ENCODE measurements at places on chromosomes 16 and 17.

DNA sequence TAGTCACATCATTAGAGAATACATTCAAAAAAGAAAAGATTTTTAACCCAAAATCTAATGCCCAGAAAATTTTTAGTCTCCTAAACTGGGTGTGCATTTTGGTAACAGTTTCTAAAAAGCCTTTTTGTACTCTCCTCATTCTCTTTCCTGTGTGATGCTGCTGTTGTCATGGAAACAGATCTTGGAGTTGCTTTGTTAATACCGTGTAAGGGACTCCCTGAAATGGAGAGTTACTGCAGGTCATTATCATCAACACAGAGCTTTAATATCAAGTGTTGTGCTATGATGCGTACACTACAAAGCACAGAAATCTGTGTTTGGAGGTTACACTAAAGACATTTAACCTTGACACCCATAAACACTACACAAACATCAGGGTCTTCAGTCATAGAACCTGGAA is 216.3 kb downstream of the PRKCA start:
- no peak for DNase-seq

DNA sequence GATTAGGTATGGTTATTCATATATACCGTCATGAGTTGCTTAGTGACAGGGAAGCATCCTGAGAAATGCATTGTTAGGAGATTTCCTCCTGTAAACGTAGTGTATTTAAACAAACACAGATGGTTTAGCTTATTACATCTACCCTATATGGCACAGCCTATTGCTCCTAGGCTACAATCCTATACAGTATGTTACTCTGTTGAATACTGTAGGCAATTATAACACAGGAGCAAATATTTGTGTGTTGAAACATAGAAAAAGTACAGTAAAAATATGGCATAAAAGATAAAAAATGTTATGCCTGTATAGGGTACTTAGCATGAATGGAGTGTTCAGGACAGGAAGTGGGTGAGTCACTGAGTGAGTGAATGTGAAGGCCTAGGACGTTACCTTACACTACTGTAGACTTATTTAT is 157.7 kb downstream of the CDH11 start:
- DNase-seq, result no peak

- no peak for DNase-seq
Measured at GRCh38 chr16:87484487-87485331, 8.1 kb downstream of the ZCCHC14 start.

DNA sequence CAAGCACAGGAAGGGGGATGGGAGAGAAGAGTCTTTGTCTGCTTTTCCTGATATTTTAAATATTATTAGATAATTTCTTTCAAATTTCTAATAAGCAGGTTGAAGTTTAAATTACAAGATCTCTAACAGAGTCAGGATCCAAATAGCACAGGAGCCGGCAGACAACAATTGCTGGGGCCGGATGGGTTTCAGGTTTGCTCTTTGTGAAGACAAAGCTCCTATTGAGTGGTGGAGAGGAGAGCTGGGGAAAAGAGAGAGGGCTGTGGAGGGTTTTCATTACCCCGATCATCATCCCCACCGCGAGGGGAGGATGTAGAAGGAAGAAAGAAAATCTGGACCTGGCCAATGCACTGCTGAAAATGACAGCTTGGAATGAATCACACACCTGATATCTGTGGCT is 197.3 kb downstream of the SOX9 start:
- DNase-seq, result no peak

DNA sequence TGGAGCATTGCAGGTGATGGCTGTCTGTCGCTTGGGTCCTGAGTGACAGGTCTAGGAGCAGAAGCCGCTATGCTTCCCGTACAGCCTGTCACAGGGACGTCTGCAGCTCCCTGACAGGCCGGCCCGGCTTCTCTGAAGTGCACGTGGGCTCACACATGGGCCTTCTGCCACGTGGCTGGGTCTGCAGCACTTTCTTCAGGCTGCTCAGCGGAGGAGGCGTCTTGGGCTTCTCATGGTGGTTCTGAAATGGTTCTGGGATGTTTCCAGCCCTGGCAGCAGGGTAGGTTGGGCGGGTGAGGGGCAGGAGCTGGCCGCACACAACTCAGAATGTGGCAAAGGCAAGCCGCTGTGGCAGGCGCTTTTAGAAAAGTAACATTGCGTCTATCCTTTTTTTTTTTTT is 80.3 kb upstream of the ZNF750 start:
- no peak for DNase-seq

- DNase-seq, result no peak
Measured at GRCh38 chr17:61196302-61196704, 203.3 kb upstream of the TBX2 start.

GRCh38 chr16:50628156-50628802 is 52.8 kb downstream of the SNX20 start:
- DNase-seq, result no peak

DNA sequence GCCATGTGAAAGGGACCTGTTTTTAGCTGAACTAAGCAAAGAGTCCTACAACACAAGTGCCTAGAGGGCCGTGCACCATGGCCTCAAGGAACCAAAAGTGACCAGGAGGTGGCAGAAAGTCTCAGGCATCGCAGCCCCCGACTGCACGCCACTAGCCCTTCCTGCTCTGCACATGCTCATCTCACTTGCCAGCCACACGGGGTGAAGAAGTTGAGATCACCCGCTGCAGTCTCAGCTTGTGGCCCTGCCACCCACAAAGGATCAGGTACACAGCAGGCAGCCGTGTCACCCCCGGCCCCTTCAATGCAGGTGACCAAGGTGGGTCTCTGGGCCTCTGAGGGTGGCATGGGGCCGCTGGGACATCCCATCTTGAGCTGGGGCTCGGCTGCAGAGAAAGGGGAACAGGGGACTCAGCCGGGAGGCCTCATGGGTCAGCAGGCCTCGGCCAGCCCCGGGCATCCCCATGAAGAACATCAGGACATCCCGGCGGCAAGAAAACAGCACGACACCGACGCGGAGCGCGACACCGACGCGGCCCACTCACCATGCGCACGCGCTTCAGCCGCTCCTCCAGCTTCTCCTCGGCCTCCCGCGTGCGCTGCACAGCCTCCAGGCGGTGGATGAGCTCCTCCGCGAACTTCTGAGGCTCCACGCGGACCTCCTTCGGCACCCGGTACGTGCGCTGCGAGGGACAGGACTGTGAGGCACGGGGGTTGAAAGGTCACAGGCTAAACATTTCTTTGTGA is 21.0 kb downstream of the PDIA2 start:
- DNase-seq, result no peak

Data from stimulated activated CD4-positive, alpha-beta T cell treated with anti-CD3 and anti-CD28 coated beads, Interleukin-1b, Interleukin-23, amount 100 ng/mL, for 24 hours (primary cell).